Cardiac muscle cell (in vitro differentiated cells and primary cell): ENCODE measurements at places on chromosomes 1 and 21.

DNA sequence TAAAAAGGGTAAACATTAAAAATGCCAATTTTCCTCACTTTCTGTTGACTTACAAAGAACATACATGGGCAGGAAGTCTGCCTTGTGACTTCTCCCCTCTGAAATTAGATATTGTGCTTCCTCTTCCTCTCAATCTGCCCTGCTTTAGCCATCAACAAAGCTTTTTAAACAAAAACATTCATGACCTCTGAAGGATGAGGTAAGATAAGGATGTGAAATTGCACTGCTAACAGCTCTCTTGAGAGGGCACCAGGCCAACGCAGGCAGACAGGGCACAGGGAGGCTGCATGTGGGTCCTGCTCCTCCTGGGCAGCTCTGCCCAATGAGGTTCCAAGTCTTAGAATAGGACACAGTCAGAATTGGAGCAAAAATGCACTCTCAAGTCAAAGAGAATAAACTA, 62.1 kb downstream of the DEGS1 start:
- peak; percentile 59 for DNase-seq

GRCh38 chr1:46184920-46185658, 8.8 kb upstream of the P3R3URF start:
- DNase-seq, result no peak

- no peak for DNase-seq
These were observed 9.6 kb downstream of the CLDN14 start for GRCh38 chr21:36470294-36470693.

- no peak for DNase-seq
These were observed 19.1 kb downstream of the FMO1 start for GRCh38 chr1:171267391-171267790.

- DNase-seq, result no peak
These were observed 66.6 kb downstream of the PIK3CD start for GRCh38 chr1:9718006-9718680.

DNA sequence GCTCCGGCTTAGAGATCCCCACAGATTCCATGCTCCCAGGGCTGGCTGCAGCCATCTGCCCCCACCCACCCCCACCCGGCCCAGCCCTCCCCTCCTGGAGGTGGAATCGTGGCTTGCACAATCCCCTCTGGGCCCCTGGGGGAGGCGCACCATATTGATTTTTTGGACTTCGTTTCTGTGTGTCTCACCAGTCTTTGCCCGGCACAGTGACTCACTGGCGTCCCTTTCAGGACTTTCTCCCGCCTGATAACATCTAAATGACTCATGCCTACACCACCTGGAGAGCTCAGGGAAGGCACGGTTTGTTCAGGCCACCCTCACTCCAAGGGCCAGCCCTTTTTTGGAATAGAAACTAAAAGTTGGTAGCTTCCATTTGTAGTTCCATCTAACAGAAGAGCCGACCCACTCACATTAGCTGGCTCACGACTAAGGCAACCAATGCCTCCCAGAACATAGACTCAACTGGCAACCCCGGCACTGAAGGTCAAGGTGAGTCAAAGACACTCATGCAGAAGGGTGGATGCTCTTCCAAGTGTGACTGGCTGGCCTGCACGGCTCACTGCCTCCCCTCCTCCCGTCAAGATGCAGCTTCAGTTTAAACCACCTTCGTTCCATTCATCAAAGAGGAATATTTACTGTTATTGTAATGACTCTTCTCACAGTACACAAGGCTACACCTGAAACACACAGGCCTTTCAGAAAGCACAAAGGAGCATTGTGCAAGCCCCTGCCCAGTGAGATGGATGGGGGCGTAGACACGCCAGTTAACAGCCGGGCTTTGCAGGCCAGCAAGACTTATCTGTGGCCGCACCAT, 18.1 kb upstream of the ETS2 start:
- DNase-seq, result no peak

- DNase-seq, result peak; percentile 30
These were observed 3.5 kb upstream of the LRRC38 start for GRCh38 chr1:13517193-13517812.

- DNase-seq, result peak; percentile 38
These were observed 470 bp upstream of the MTMR11 start for GRCh38 chr1:149936992-149937705.

DNA sequence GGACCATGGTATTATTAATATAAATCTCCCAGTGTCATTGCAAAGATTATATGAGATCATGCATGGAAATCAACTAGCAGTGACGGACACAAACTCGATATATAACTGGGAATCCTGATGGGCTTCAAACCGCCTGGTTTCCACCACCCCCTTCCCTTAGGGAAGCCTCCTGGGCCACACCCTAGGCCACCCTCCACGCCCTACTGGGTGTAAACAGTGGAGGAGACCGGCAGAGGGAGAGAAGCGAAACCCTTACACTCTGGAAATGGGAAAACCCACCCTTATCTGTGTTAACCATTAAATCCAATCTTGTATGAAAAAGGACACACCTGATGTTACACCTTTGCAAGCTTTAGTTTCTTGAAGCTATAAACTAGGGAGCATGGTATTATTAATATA, 595 bp upstream of the ZNHIT6 start:
- DNase-seq, result no peak

GRCh38 chr1:29396438-29397255, 160.3 kb downstream of the PTPRU start:
- DNase-seq, result peak; percentile 19

DNA sequence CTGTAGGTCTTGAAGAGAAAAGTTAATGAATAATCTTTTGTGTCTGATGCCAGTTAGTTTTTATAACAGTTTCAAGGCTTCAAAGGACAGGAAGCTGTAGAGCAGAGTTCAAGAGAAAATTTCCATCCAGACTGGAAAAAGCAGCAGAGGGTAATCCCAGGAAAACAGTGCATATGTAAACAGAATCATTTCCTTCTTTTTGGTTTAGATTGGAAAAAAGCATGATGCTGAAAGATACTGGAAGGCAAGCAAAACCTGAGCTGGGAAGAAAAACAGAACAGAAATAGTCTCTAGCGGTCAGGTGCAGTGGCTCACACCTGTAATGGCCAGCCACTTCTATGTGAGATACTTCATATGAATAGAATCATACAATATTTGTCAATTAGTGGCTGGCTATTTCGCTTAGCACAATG, 71.9 kb downstream of the ZSWIM5 start:
- DNase-seq, result no peak

DNA sequence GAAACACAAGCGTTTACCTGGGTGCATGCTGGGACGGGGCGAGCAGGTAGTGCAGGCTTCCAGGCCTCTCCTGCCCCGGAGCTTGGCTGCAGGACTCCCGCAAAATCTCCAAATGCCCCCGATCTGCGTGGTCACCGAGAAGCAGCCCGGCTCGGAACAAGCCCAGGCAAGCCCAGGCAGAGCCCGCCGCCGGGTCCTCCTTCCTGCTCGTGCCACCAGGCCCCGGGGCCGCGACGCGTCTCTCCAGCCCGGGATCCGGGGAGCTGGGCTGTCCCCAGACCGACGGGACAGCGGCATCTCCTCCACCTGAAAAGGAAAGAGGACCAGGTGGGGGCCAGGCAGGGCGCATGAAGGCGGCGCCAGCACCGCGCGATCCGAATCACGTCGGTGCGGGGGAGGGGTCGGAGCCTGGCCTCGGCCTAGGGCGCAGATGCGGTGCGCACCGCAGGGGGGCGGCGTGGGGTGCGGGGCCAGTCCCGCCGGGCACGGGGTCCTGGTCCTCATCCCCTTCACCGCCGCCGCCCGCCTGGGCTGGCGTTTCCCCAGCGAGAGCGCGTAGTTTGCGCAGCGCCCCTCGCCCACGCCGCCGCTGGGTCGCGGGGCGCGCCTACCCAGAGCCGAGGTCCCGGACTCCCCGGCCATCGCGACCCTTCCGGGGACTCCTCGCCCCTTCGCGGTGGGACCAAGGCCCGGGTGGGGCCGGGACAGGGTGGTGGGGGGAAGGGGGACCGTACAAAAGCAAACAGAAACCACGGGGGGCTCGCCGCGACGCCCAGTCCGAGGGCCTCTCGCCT, 52.4 kb upstream of the H6PD start:
- no peak for DNase-seq

DNA sequence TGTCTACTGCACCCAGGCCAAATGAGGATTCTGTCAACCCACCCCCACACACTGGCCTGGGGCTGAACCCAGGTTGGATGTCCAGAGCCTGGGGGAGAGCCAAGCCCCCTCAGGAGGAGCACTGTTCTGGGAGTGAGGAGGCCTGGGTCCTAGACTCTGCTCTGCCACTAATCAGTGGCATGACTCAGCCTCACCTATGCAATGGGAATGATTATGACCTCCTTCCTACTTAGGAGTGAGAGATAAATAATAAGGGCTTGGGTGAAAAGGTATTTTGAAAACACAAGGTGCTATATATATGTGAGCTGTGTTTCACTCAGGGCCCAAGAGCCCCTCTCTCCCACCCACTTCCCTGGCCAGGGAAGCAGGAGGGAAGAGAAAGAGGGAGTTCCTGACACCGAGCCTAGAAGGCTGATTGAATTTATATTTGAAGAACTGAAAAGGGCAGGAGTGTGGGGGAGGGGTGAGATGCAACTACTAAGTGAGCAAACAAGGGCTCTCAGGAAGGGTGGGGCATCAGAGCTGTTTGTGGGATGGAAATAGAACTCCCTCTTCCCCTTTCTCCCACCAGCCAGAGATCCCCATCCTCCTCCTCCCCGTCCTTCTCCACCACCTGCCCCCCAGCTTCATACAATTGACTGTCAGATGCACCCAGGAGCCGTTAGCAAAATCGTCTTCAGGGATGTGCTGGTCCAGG, 8.2 kb downstream of the IGSF9 start:
- DNase-seq, result no peak

GRCh38 chr1:56065729-56066128, 513.6 kb downstream of the PLPP3 start:
- peak; percentile 48 for DNase-seq

DNA sequence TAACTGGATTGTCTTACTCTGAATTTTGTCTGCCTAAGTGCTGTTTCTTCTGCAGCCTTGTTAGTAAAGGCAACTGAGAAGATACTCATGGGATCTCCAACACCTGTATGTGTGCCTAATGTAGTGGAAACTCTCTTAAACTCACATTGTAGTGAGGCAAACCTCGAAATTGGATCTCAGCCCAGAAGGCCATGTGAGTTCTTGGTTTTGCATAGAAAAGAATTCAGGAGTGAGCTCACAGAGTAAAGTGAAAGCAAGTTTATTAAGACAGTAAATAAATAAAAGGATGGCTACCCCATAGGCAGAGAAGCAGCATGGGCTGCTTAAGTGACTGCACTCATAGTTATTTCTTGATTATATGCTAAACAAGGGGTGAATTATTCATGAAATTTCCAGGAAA, 1344.7 kb downstream of the NCAM2 start:
- no peak for DNase-seq

DNA sequence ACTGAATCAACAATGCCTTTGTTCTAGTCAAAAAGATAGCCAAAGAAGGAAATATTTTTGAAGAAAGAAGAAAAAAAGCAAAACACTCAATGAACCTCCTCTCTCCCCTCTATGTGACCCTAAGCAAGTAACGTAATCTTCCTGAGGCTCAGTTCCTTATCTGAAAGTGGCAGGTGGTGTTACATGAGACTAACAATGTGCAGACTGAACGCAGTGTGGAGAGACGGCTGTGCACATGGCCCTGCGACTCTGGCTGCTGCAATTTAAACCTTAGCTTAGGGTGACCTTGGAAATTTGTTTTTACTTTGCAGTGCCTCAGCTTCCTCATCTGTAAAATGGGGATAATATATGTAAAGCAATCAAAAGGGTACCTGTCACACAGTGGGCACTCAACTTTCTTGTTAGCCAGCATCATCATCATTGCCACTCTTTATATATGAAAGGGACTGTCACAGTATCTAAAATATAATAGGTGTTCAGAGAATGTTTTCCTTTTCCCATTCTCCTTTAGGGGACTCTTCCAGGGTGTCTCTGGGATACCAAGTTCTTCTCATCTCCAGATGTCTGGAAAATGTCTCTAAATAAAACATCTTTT, 100.1 kb upstream of the JUN start:
- peak; percentile 88 for DNase-seq
